ENCODE measurements at places on chromosomes 3 and 15.

- DNase-seq: no peak
Measured at GRCh38 chr3:68162644-68163043, 508.2 kb upstream of the SUCLG2 start.

- no peak for DNase-seq
Measured at GRCh38 chr3:184343200-184343876, 5.9 kb downstream of the FAM131A start.

DNA sequence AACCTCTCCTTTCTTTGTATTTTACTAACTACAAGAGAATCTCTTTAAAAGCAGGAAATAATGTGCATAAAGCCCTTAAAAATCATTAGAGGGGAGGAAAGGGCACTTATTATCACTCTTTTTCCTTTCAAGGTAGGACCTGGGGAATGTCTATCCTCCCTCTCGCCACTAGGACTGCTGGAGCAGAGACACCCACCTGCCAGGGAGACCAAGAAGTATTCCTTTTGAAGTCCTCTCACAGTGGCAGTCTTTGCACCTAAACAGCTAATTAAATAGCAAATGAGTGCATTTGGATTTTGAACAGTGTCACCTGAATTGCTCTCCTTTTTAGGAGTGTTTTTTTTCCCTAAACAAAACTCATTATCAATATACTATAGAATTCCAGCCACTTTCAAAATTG, 874.1 kb downstream of the ZPLD1 start:
- DNase-seq: no peak

DNA sequence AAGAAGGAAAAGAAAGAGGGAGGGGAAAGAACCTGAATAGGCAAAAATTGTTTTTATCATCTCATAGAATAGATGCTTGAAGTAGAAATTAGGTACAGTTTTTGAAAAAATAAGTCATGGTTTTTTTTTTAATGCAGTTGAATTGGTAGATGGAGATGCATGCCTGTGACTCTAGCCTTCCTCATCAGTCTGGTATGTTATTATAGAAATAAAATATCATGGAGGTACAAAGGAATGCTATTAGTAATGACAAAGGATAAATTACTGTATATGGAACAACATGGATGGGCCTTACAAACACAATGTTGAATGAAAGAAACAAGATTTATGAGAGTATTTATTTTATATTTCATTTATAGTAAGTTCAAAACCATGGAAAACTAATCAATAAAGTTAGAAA, 162.4 kb upstream of the GALNT15 start:
- no peak for DNase-seq

DNA sequence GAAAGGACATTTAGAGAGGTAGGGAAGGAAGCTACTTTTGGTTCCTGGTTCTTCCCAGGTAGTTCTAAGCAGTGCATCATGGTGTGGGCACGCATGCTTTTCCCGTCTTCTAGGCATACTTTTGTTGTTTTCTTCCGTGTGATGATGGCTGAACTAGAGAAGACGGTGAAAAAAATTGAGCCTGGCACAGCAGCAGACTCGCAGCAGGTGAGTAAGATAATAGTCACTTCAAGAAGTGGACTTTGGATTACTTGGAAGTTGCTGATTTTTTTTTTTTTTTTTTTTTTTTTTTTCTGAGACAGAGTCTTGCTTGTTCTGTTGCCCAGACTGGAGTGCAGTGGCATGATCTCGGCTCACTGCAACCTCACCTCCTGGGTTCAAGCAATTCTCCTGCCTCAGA, 17.9 kb downstream of the FANCD2OS start:
- DNase-seq: no peak

DNA sequence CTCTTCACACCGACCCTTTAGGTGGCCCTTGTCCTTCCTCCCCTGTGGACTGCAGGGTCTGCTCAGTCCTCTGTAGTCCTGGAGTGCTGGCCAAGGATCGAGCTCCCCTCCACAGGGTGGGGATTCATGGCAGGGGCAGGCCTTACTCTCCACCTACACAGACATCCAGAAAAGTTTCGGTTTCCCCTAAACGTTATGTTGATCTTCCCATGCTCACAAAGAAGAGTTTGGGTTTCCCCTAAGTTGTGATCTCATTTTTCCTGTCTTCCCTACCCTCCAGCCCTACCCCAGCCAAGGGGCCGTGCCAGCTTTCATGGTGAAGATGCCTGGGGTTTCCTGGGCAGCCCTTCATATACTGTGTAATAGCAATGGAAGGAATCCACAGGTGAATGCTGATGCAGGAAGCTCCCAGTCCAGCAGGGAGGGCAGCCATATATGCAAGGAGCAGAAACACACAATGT, 10.3 kb downstream of the STOML1 start:
- DNase-seq: no peak

- DNase-seq: no peak
Measured at GRCh38 chr3:72890166-72890925, 2.5 kb downstream of the GXYLT2 start.

GRCh38 chr3:56042326-56042951, 425.8 kb downstream of the ERC2 start:
- no peak for DNase-seq

DNA sequence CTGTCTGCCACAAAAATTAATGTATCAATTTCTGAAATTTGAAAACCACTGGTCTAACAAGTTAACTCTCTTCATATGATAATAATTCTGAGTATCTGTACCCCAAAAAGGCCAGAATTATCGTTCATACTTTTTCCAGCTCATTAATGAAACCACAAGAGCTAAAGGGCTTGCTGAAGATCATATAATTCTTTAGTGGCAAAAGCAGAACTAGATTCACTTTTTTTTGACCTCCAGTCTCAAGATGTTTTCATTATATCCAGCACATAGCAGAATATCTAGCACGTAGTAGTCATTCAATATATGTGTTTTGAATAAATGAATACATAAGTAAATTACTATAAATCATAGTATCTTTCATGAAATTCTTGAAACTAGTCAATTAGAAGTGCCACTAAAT, 246.7 kb upstream of the KCNH8 start:
- DNase-seq: no peak

DNA sequence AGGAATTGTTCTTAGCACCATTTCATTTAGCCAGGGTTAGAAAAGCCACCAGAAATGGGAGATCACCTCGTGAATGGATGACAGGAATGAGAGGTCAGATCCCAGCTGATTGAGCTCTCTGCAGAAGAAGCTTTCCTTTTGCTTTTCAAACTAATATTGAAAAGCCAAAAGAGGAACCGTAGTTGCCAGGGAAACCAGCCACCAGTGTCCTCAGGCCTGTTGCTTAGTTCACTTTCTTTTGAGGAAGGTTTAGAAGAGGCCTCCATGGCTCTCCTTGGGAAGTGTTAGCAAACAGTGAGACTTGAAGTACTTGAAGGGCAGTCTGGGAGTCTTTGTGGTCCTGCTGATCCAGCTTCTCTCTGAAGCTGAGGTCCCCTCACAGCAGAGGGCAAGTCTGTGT, 7.4 kb upstream of the CCK start:
- DNase-seq: no peak

DNA sequence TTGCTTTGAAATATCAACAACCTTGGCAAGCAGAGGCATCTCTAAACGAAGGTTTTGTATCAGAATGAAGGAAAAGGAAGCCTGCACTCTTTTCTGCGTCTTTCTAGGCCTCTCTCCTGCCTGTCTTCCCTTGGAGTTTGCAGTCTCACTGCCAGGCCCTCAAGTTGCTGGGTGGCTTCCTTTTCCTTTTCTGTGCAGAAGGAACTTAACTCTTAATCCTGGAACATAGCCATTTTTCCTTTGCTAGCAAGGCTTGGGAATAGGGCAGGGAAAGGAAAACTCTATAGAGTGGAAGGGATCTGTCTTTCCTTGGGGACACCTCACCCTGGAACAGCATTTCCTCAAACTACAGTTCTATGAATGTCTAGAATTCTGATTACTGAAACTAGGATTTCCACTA, 32.8 kb downstream of the TLNRD1 start:
- DNase-seq: no peak

DNA sequence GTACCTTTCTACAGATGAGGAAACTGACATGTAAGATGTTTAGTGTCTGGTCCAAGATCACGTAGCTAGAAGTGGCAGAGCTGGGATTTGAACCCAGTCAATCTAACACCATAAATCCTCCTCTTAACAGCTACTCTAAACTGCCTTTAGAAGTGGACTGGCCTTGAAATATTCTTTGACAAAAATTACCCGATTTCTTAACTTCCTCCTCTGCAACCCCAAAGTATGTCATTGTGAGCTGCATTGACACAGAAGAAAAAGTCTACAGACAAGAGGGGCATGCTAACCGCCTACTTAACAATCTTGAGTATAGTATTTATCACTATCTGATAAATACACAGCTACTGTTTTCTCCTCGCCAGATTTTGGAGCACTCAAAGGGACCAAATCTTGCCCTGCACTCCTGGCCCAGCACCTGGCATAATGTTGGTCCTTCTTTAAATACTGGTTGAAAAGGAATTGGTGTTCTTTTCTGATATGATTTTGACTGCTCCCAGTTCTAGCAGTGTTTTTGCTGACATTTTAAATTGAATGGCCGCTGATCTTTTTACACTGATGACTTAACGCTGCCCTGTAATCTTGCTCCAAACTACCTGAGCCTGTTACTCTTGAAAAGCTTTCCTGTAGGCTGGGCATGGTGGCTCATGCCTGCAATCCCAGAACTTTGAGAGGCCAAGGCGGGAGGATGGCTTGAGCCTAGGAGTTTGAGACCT, 36.9 kb downstream of the ITPR1 start:
- no peak for DNase-seq

GRCh38 chr3:8561370-8561769, 59.7 kb downstream of the LMCD1 start:
- DNase-seq: no peak

- DNase-seq: no peak
Measured at GRCh38 chr3:181493423-181493822, 218.3 kb upstream of the SOX2 start.

- DNase-seq: no peak
Measured at GRCh38 chr15:77107531-77108355, 36.8 kb upstream of the TSPAN3 start.

DNA sequence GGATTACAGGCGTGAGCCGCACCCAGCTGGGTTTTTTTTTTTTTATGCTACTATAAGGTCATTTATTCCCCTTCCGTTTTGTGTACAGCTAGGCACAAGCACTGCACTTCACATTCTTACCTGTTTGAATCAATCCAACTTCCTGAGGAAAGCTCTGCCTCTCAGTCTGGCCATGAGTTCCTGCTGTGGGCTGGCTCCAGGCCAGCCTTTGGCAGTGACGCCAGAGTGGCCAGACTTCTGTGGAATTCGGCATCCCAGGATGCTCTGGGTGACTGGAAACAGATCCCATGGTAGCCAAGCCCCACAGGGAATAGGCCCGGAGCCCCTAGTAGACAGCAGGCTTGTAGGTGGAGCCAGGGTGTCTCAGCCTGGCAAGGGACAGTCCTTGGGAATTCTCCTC, 21.5 kb upstream of the TIMP4 start:
- DNase-seq: no peak

GRCh38 chr15:101478701-101479341, 10.7 kb downstream of the PCSK6 start:
- no peak for DNase-seq

GRCh38 chr15:92605225-92605944, 50.2 kb downstream of the FAM174B start:
- no peak for DNase-seq

GRCh38 chr3:74122281-74122680, 492.2 kb downstream of the CNTN3 start:
- DNase-seq: no peak

- no peak for DNase-seq
Measured at GRCh38 chr3:150309557-150309956, 98.5 kb upstream of the TSC22D2 start.

GRCh38 chr3:45991341-45991740, 4.3 kb downstream of the FYCO1 start:
- DNase-seq: no peak

GRCh38 chr3:3559786-3560185, 239.4 kb upstream of the LRRN1 start:
- DNase-seq: no peak
